ENCODE measurements at places on chromosomes 5 and 9.

DNA sequence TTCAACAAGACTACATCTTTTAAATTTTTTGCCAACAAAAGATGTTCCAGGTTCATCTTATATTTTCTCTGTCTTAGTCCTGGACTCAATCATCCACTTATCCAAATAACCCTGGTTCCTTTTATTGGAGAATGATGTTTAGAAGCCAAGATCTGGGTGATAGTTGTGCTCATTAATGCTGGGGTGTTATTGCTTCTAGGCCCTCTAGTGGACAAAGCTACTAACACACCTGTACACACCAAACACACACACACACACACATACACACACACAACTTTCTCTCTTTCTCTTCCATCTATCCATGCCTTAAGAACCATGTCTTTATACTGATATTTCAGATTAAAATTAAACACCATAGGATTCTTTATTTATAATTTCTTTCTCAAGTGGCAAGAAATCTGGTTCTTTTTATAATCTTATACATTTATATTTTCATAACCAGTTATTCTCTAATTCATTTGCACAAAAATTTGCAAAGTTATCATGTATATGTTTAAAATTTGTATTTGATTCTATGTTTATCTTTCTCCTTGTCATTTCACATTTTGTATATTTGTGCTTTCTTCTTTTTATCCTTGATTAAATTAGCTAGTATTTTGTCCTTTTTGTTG is 179.1 kb upstream of the SMIM23 start:
- DNase-seq = peak; percentile 39

DNA sequence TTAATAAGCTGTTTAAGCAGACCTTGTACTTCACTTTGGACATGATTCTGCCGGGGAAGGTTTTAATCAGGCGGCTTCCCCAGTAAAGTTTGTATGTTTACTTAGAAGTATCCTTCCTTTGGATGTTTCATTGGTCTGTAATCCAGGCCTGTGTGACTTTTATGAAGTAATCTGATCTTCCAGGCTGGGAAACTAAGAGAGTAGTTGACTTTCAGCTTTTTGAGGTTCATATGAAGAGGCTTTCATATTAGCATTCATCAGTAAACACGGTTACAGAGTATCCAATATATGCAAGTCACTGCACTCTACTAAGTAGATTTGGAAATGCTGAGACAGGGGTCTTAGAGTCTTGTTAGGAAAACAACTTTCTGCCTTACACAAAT is 1.1 kb downstream of the DNAJC21 start:
- DNase-seq = no peak

DNA sequence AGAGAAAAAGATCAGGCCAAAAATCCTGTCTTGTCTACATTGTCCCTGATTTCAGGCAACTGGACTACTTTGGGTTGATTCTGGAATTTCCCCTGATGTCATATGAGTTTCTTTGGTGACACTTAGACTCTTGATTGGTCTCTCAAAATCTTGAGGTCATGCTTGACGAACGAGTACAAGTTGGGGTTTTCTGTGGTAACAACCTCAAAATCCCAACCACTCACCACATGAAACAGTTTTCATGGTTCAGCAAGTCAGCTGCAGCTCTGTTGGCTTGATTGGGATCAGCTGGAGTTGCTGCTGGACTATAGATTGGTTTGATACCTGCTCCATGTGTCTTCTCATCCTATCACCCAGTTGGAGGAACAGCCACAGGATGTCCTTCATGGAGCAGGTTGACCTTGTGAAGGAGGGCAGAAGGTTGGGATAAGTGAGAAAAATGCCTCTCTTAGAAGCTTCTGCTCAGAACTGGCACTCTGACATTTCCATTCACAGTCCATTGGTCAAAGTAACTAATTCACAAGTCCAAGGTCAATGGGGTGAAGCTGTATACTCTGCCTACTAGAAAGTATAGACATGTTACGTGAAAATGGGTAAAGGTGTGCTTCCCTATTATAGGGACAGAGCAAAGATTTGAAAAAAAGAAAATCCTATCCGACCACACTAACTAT is 284.5 kb downstream of the SH3GL2 start:
- DNase-seq = no peak

DNA sequence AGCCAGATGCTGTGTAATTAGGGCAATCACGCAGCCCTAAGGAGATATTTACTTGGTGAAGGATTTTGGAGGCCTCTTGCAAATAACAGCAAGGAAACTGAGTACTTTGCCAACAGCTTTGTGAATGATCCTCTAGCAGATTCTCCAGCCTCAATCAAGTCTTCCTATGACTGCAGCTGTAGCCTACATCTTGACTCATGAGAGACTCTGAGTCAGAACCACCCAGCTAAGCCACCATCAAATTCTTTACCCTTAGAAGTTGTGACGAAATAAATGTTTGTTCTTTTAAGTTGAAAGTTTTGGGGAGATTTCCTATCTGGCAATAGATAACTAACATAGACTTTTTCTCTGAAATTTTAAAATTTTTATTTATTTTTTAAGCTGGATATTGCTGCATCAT is 237.6 kb upstream of the CCNH start:
- DNase-seq = no peak

DNA sequence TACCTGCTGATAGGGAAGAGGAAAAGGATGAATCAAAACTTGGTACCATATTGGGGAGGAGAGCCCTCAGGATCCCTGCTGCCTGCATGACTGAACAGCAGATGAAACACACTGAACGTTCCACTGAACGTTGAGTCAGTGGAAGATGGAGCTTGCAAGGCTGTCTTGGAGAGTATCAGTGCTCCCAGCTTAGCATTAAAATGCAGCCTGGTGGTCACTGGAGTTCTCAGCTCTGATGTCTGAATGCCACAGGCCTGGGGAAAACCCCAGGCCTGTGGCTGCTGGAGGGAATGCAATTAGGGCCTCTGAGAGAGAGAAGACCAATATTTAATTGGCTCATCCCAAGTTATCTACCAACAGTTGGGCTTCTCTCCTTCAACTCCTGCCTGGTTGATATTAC is 54.5 kb downstream of the PDE4D start:
- no peak for DNase-seq

- DNase-seq = no peak
Measured at GRCh38 chr5:143350341-143350740, 53.1 kb downstream of the NR3C1 start.

- DNase-seq = no peak
Measured at GRCh38 chr9:26694381-26695297, 198.0 kb downstream of the CAAP1 start.

DNA sequence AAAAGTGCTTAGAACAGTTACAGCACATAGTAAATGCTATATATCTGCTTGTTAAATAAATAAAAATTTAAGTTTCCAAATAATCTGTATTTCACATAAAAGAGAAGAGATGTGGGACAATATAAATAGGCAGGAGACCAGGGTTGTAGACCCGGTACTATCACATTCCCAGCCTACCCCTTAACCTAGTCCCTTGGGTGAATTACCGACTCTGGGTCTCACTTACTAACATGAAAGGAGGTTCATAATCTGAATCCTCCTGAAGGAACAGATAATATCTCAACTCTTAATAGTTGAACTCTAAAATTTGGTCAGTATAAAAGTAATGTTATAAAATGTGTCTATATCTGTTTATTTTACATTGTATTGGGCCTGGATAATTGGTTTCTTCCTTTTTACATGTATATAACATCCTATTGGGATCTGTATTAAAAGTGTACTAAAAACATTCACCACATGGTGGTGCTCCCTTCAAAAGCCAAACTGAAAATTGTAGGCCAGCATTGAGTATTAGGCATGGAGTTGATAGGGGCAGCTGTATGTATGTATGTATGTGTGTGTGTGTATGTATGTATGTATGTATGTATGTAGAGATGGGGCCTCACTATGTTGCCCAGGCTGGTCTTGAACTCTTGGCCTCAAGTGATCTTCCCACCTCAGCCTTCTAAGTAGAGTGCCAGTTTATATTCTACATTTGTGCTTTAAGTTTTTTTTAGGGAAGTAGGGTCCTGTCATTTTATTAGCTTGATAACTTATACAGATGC is 64.2 kb upstream of the ABL1 start:
- peak; percentile 49 for DNase-seq

- DNase-seq = no peak
Measured at GRCh38 chr9:89534515-89535287, 36.8 kb upstream of the SEMA4D start.

GRCh38 chr5:180328296-180329137 is 24.6 kb downstream of the GFPT2 start:
- peak; percentile 83 for DNase-seq

GRCh38 chr9:84744195-84744594 is 74.7 kb downstream of the NTRK2 start:
- DNase-seq = no peak

- no peak for DNase-seq
Measured at GRCh38 chr5:119396030-119396664, 40.3 kb downstream of the TNFAIP8 start.

GRCh38 chr5:135635451-135635850 is 56.7 kb upstream of the CXCL14 start:
- no peak for DNase-seq

- no peak for DNase-seq
Measured at GRCh38 chr5:4020400-4020799, 424.8 kb downstream of the IRX1 start.

GRCh38 chr5:116864157-116864837 is 289.7 kb upstream of the SEMA6A start:
- DNase-seq = no peak

DNA sequence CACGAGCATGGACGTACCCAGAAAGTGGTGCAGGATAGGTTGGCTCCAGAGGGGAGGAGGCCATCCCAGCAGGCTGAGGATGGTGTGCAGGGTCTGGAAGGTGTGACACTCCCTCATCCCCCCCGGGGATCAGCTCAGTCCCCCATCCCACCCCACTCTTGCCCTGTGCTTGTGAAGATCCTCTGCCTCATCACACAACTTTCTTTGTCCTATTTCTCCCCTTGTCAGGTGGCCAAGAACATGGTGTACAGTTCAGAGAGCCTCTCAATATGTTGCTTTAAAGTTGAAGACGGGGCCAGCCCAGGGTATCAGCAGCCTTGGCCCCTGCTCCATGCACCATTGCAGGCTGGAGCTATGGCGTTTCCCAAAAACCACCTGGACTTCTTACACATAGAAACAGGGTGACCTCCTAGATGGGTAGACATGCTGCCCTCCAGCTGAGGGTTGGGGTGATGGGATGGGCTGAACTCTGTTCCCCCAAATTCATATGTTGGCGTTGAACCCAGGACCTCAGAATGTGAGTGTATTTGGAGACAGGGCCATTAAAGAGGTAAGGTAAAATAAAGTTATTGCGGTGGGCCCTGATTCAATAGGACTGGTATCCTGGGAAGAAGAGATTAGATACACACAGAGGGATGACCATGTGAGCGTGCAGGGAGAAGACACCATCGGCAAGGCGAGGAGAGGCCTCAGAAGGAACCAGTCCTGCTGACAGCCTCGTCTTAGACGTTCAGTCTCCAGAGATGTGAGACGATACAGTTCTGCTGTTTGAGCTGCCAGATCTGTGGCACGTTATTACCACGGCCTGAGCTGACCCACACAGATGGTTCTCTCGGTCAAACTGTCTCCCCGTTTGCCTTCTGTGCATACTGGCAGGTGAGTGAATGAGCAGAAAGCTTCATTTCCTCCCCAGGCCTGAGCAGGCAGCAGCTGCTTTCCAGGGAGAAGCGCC is 272.5 kb downstream of the GADD45G start:
- no peak for DNase-seq

DNA sequence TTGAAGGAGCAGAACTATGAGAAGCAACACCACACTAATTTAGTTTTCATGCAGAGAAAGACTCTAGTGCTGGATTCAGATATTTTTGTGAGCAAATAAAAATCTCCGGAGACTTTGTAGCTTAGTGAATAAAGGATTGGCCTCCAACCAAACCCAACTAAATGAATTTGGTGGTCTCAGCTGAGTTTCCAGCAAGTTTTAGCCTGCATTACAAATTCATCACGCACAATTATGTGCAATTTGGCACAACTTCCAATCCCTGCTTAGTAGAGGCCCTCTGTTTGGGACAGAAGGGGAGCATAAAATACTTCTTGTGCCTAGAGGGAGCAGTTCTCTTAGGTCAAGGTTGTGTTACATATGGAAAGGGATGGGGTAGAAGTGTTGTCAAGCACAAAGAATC is 112.3 kb upstream of the ADAMTSL1 start:
- DNase-seq = no peak

DNA sequence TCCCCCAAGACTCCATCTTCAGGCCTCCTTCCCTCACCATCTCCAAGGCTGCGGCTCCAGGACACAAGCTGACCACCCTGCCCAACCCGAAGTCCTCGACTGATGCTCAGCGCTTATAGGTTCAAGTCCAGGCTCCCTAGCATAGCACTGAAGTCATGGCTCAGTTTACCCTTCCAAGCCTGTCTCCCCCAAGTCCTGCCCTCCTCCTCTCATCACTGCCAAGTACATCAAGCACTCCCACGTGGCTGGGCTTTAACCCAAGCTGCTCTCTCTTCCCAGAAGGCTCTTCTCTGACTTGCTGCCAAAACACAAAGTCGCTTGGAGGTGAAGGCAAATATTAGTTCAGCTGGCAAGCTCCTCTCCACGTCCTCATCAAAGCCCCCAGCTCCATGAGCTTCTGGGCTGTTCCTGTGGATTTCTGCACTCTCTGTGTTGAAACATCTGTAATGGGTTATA is 22.1 kb upstream of the MARCHF6 start:
- DNase-seq = no peak

DNA sequence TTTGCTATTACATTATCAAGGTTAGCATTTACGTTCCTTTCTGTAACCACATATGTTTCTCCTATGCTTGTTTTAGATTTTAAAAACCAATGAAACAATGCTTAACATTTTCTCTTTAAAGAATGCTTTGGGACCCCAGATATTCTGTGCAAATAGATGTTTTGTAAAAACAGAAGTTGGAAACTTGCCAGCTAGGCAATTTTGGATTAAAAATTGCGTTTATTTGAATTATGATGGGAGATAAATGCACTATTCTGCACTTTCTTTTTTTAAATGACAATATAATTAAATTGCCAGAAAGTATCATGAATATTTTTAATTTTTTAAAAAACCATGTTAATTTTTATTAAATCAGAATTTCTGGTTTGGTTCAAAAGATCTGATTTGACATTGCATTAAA is 81.6 kb downstream of the MACIR start:
- DNase-seq = no peak
